ENCODE measurements at places on chromosomes 12 and 14.

- DNase-seq: no peak
Observed at GRCh38 chr14:105430042-105430441, 10.4 kb downstream of the MTA1 start.

DNA sequence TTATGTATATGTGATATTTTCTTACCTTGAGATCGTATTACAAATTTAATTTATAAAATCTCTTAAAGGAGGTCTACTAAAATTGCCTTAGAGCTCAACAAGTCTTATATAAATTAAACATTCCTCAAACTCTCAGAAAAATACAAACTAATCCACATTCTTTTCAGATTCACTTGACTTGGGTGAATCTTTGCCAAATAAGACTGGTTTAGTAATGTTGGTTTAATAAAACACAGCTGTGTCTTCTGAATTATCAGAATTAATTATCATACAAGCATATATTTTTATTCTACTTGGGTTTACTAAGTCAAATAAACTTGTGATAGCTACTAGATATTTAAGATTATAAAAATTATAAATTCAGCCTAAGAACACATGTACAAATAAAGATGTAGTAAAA is 13.3 kb downstream of the GLIPR1L2 start:
- DNase-seq: no peak

DNA sequence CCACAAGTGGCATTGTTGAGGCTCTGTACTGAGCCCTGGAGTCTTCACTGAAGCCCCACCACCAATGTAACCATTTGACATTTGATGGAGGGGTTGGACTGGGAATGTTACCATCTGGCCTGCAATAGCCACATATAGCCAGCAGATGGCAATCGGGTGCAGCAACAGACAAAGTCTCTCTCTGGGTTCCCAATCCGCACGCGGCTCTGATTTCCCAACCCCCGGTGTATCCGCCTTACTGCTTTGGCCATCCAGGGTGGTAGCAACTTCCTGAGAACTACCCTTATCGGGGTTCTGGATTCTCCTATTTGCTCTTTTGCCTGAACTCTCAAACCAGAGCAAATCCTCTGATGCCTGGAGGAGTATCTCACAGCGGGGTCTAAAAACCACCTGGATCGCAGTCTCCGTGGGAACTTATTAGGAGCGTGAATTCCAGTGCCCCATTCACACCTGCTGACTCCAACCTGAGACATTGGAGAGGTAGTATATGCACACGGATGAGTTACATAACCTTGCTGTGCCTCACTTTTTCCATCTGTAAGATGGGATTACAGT is 14.2 kb downstream of the VRTN start:
- peak; percentile 52 for DNase-seq

DNA sequence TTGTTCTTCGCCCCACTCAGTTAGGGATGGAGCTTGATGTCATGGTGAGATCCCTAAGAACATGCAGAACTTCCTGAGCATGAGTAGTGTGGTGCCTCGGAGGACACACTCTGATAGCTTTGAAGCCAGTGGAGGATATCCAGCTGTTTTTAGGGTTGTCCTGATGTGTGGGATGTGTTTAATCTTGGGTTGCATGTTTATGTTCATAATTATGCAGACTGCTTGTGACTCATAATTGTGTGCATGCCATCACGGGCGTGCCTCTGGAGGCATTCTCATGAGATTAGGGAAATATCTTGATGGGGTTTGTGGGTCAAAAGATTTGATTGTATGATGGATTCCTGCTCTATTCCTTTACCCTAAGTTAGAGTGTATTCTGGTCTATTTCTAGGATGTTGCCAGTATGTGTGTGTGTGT is 267.4 kb upstream of the PELI2 start:
- no peak for DNase-seq

- no peak for DNase-seq
Observed at GRCh38 chr14:100827101-100828021, 1.4 kb downstream of the MEG3 start.
